Hematopoietic multipotent progenitor cell (in vitro differentiated cells): ENCODE measurements at places on chromosomes 16 and 17. TPM values are rescaled to one million over a fixed set of nuclear protein-coding genes. Genes with fewer than 3 reads are reported as not detected.

- DNase-seq: no peak
These were observed 5.0 kb downstream of the TSPAN10 start for GRCh38 chr17:81641825-81642489.

Gene ADGRG3
- total RNA-seq: 2.7 TPM

GRCh38 chr17:40291281-40291664 is 3.6 kb downstream of the CDC6 start:
- no peak for DNase-seq

Gene PRAC1
- not detected for total RNA-seq

DNA sequence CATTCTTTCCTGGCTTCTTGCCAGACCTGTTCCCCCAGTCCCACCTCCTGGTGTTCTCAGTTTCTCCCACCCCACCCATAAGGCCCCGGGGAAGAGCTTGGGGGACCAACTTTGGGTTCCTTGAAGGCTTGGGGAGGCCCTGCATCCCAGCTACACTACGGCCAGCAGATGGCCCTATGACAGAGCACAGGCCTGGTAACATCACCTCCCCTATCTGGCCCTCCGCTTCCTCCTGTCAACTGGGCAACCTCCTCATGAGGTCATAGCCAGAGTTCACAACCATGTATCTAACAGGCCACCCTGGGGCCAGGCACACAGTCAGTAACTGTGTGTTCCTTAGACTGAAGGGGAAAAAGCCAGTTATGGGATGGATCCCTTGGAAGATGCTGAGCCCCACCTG is 31.4 kb downstream of the MYO15A start:
- DNase-seq: no peak

DNA sequence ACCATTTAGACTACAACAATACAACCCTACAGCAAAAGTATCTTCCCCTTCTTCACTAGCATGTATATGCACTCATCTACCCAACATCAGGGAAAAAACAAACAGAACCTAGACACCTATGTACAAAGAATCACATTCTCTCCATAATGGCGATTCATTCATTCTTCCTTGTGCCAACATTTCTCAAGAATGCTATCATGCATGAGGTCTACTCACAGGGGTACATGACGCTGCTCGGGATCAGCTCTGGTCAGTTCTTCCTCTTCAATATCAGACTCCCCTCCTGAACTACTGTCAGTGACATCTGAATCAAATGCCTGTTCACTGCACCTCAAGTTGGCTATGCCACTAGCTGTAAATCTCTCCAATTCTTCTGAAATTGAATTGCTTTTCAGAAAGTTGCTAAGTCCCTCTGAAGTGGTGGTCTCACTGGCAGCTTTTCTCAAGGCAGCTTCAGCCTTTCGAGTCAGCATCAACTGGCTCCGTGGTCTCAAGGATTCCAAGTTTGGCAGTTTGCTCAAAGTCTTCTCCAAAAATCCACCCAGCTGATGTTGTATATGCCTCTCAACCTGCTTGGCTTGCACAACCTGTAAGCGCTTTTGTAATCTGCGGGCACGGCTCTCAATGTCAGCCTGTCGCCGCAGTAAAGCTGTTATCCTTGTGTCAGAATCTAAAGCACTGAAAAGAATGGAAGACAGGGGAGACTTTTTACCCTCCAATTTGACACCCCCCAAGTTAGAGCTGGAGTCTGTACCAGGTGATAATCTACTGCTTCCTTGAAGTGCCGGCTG is 22.4 kb downstream of the KANSL1 start:
- no peak for DNase-seq

- DNase-seq: no peak
These were observed 306.5 kb upstream of the TNRC6C start for GRCh38 chr17:77651988-77652387.

GRCh38 chr16:88487920-88488851 is 35.1 kb downstream of the ZFPM1 start:
- no peak for DNase-seq

DNA sequence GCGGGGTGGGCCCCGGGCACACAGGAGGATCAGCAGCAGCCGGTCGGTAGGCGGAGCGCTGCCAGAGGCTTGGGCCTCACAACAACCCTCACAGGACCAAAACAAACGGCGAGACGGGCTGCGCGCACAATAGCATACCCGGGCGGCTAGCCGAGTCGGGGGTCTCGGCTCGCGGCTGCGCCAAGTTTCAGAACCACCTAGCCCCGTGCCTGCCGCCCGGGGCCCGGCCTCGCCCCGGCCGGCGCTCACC is 732 bp downstream of the ULK2 start:
- peak; percentile 68 for DNase-seq

DNA sequence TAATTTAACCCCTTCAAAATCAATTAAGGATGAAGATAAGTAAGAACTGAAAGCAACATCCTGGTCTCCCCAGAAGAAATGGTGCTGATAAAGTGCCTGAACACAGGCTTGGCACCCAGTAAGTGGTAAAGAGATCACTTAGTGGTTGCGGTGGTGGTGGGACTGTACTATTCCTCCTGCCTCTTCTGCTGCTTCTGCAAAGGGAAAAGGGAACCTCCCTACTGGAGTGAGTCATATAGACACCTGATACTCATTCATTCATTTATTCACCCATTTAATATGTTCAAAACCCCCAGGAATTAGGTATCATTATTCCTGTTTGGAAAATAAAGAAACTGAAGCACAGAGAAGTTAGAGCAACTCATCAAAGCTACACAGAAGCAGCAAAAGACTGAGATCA is 60.6 kb downstream of the CDYL2 start:
- no peak for DNase-seq
